ENCODE measurements at places on chromosomes 3 and 15.

DNA sequence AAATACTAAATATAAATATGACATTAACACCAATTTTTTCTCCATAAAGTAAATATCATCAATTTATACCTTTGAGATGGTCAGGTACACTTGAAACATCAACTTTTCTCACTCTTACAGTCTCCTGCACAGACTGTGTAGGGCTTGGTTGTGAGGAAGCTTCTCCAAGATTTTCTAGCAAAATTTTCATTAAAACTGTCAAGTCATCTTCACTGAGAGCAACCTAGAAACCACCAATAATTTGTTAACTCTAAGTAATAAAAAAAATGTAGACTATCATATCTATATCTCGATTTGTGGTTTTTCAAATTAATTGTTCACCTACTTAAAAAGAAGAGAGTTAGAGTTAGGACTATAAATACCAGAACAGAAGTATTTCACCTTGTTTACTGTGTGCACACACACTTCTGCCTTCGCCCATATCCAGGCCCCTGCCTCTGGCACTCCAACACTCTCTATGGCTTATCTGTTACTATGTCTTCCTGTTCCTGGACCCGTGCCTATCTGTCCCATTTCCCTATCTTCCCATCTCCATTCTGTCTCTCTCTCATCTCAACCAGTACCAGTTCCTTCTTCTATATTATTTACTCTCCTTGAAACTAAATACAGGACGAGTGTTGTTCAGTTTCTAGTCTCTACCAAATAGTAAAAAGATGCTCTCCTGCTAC, 123.6 kb downstream of the VPS13C start:
- no peak for DNase-seq

DNA sequence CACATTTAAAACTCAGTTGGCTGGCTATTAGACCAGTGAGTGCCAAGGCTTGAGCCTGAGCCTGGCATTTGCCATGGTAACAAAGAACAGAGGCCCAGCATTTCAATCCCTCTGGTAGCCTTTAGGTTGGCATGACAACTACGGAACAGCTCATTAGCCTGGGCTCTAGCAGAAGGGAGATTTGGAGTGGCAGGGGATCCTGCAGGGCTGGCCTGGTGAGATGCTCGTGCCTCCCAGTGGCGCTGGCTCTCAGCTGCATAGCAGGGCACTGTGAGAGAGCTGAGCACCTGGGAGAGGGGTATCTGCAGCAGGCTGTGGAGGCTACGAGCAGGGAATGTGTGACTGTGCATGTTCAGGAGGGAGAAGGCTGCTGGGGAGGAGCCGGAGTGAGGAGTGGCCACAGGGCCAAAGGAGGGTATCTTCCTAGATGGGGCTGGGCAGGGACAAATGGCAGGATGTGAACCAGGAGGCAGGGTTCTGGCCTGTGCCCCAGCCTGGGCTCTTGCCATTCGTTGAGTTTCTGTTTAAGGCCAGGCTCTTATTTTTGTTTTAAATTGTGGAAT, 5.6 kb upstream of the ABTB1 start:
- DNase-seq: no peak

GRCh38 chr3:189573004-189573403, 58.2 kb upstream of the TP63 start:
- no peak for DNase-seq

GRCh38 chr3:61602466-61602865, 41.1 kb downstream of the PTPRG start:
- DNase-seq: no peak

- no peak for DNase-seq
These were observed 15.0 kb downstream of the SPSB4 start for GRCh38 chr3:141065841-141066805.

DNA sequence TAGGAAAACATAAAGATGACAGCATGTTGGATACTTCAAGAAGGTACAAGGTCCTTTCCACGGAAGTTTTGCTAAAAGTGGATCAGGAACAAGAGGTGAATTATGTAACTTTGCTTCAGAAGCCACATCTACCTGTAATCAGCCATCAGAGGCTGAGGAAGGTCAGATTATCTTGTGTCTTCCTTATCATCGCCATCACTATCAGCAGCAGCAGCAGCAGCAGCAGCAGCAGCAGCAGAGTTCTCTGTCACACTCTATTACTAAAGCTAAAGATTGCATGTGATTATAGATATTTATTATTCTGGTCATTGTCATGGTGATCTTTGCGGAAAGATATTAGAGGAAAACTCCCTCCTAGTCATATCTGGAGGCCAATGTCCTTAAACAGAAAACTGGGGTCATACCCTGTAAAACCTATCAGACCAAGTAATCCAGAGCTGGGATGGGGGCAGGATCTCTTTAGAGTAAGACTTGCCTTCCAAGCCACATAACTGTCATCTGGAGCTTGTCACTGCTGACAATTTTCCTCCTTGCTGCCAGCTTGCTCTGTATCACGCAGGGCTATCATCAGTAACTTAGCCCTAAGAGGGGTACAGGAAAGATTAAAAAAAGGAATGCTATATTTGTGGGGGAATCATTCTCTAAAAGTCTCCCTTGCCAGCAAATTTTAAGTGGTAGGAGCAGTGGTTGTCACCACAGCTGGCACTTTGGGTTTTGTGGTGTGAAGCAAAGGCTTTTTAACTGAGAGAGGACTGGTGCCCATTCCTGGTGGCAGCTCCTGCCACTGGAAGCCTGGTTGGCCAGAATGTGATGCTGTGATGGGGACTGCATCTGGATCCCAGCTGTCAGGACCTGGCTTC, 130.9 kb upstream of the RASGRP1 start:
- no peak for DNase-seq

DNA sequence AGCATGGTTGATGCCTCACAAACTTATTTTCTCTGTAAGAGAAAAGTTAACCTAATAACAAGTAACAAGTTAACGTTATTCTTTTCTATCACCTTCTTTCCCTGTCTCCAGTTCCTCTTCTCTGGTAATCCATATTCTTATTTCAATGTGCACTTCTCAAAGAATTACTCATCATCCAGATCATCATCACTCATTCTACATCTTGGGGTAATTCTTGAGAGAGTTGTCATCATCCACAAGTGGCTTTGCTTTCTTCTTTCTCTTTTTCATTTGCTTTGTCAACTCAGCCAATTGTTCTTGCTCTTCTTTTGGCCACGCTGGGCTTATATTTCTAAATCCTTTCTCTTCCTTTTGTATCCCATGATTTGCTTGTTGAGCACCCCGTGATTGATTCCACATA, 20.8 kb upstream of the RNF111 start:
- no peak for DNase-seq

DNA sequence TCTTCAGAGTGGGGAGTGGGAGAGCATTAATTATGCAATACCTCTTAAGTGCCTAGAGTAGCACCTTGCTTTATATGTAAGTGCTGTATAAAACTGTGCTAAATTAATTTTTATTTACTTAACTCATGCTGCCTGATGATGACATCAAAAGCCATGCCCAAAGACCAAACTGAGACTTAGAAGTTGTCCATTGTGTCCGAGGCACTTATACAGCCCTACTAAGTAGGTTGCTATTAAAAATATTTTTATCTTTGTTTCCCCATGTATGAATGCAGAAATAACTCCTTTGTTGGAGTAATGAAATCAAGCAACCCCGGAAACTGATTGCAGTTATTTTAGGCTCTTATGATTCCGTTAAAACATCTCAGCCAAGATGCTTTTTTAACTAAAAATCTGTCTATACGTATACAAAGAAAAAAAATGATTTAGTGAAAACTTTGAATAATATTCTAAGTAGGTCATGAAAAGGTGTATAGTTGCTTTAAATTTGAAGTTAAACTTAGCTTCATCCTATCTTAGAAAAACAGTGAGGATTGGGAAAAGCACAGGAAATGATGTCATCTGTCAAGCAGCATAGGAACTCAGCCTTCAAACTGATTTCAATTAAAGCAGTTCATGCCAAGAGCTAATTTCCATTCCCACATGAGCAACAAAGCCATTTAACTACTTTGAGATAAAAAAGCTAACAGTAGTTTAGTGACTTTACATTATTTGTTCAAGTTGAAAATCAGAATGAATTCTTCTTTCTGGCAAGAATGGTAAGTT, 43.0 kb downstream of the FBN1 start:
- DNase-seq: no peak

- no peak for DNase-seq
These were observed 78.6 kb downstream of the SNRK start for GRCh38 chr3:43364926-43365325.

- no peak for DNase-seq
These were observed 877 bp upstream of the GP5 start for GRCh38 chr3:194399874-194400411.

Measured in activated CD4-positive, CD25-positive, alpha-beta regulatory T cell (primary cell).